ENCODE measurements at places on chromosomes 1 and 21. TPM values are rescaled to one million over a fixed set of nuclear protein-coding genes. Genes with fewer than 3 reads are reported as not detected.

GRCh38 chr21:45477176-45478114 lies 64.8 kb downstream of the SLC19A1 start:
- H3K36me3 ChIP-seq: no peaks in the 10 kb centered on the region
- peaks cover 45% of the 10 kb centered on the region for H3K4me1 ChIP-seq
- H3K27me3 ChIP-seq: no peaks in the 10 kb centered on the region
- no peak for DNase-seq

SYT2 gene
- not detected for total RNA-seq

GRCh38 chr1:214633686-214634085 lies 30.7 kb downstream of the CENPF start:
- peaks cover 28% of the 10 kb centered on the region for H3K4me1 ChIP-seq
- DNase-seq: no peak
- no peak overlapping the region for H3K27ac ChIP-seq
- H3K27me3 ChIP-seq: no peaks in the 10 kb centered on the region

DTL gene
- 85.0 TPM for total RNA-seq

DNA sequence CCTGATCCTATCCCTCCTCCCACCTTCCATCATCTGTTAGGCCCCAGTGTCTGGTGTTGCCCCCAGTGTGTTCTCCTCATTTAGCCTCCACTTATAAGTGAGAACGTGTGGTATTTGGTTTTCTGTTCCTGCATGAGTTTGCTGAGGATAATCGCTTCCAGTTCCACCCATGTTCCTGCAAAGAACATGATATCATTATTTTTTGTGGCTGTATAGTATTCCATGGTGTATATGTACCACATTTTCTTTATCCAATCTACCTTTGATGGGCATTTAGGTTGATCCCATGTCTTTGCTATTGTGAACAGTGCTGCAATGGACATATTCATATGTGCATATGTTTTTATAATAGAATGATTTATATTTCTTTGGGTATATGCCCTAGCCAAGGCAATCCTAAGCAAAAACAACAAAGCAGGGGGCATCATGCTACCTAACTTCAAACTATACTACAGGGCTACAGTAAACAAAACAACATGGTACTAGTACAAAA lies 142.9 kb downstream of the TNFSF18 start:
- H3K27me3 ChIP-seq: no peaks in the 10 kb centered on the region
- DNase-seq: no peak
- H3K27ac ChIP-seq: no peak overlapping the region

- H3K27ac ChIP-seq: peak overlapping the region; percentile 72
- peak overlapping the region; percentile 24 for H3K4me3 ChIP-seq
- H3K4me1 ChIP-seq: peaks cover 33% of the 10 kb centered on the region
Observed at GRCh38 chr21:44011123-44011522, 986 bp upstream of the TRAPPC10 start.

- H3K27me3 ChIP-seq: no peaks in the 10 kb centered on the region
- no peaks in the 10 kb centered on the region for H3K36me3 ChIP-seq
- no peak overlapping the region for H3K4me3 ChIP-seq
Observed at GRCh38 chr1:13763991-13764390, 64.0 kb downstream of the PRDM2 start.

DNA sequence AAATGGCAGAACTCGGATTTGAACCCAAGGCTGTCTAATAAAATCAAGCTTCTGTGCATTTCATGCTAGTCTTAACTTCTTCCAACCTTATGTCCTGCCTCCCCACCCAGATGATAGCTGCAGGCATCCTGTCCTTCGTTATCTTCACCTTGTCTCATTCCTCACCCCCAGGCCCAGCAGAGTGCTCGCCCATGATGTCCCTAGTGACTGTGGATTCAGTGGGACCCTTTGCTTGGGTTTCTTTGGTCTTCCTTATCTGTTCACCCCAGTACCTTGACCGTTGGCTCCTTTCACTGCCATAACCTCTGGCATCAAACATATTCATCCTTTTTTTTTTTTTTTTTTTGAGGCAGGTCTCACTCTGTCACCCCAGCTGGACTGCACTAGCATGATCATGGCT lies 5.6 kb upstream of the BSDC1 start:
- no peaks in the 10 kb centered on the region for H3K27me3 ChIP-seq
- H3K27ac ChIP-seq: no peak overlapping the region
- DNase-seq: no peak
- no peak overlapping the region for H3K4me3 ChIP-seq

GRCh38 chr1:11790880-11791715 lies 14.7 kb downstream of the MTHFR start:
- peaks cover 16% of the 10 kb centered on the region for H3K36me3 ChIP-seq
- no peaks in the 10 kb centered on the region for H3K27me3 ChIP-seq
- H3K4me1 ChIP-seq: peaks cover 6% of the 10 kb centered on the region
- no peak overlapping the region for H3K4me3 ChIP-seq
- no peak for DNase-seq

DNA sequence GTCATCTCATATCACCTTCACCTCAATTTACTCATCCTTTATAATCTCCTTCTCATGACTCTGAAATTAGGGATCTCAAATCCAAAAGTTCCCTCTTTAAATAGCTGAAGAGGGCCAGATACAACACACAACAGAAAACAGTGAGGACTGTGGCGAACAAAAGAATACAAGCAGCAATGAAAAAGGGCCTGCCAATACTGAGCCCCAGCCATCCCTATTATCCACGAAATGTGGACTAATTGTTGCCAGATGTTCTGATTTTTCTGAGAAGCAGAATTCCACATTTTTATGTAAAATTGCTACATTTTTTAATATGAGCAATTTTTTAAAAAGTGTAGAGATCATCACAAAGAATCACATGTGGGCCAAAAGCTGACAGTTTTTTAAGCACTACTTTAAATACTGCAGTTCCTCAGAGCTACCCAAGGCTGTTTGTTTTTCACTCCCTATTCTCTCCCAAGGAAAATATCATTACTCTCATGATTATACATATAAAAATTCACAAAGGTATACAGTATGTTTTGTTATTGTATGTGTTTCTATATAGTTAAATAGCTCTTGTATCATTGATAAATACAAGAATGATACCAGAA lies 90.0 kb downstream of the ASH1L start:
- no peak for DNase-seq
- peaks cover 5% of the 10 kb centered on the region for H3K4me1 ChIP-seq
- H3K36me3 ChIP-seq: no peaks in the 10 kb centered on the region
- no peaks in the 10 kb centered on the region for H3K27me3 ChIP-seq
- H3K4me3 ChIP-seq: no peak overlapping the region
- H3K27ac ChIP-seq: no peak overlapping the region

FLG gene
- total RNA-seq: not detected

GRCh38 chr1:47229886-47230691 lies 1.9 kb downstream of the TAL1 start:
- peak overlapping the region; percentile 45 for H3K4me3 ChIP-seq
- peak overlapping the region; percentile 85 for H3K27ac ChIP-seq
- no peaks in the 10 kb centered on the region for H3K36me3 ChIP-seq
- no peak for DNase-seq
- peaks cover 24% of the 10 kb centered on the region for H3K4me1 ChIP-seq

PLA2G2D gene
- not detected for total RNA-seq

- no peaks in the 10 kb centered on the region for H3K27me3 ChIP-seq
- no peaks in the 10 kb centered on the region for H3K36me3 ChIP-seq
Observed at GRCh38 chr1:240169188-240169587, 77.5 kb downstream of the FMN2 start.

NPHS2 gene
- not detected for total RNA-seq

GRCh38 chr1:211641044-211641800 lies 34.2 kb downstream of the NEK2 start:
- H3K4me3 ChIP-seq: no peak overlapping the region
- H3K36me3 ChIP-seq: no peaks in the 10 kb centered on the region
- no peaks in the 10 kb centered on the region for H3K4me1 ChIP-seq
- no peak overlapping the region for H3K27ac ChIP-seq

- H3K36me3 ChIP-seq: no peaks in the 10 kb centered on the region
- DNase-seq: no peak
- H3K27ac ChIP-seq: no peak overlapping the region
Observed at GRCh38 chr1:112575154-112575804, 43.7 kb downstream of the ST7L start.

DNA sequence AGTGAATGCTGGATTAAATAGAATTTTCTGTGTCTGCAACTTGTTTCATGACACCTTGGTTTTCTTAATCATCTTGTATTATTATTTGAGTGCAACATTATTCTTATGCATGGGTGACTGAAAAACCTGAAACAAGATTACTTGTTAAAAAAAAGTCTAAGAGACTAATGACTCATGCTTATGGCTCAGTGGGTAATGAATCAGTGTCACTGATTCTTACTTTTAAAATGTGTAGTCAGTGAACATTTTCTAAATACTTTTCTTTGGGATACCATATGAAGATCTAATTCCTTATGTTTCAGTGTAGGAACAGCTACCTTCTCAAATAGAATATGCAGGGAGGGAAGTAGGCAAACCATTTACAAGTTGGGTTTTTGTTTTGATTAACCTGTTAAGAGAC lies 65.5 kb downstream of the PRKAA2 start:
- no peak for DNase-seq
- no peaks in the 10 kb centered on the region for H3K36me3 ChIP-seq
- H3K27me3 ChIP-seq: no peaks in the 10 kb centered on the region
- H3K4me3 ChIP-seq: no peak overlapping the region
- no peaks in the 10 kb centered on the region for H3K4me1 ChIP-seq
- H3K27ac ChIP-seq: no peak overlapping the region

GRCh38 chr1:217712925-217713597 lies 81.9 kb downstream of the SPATA17 start:
- H3K27ac ChIP-seq: no peak overlapping the region
- H3K4me3 ChIP-seq: no peak overlapping the region
- no peaks in the 10 kb centered on the region for H3K36me3 ChIP-seq
- no peaks in the 10 kb centered on the region for H3K4me1 ChIP-seq
- DNase-seq: no peak

KLHDC9 gene
- total RNA-seq: 0.42 TPM

DNA sequence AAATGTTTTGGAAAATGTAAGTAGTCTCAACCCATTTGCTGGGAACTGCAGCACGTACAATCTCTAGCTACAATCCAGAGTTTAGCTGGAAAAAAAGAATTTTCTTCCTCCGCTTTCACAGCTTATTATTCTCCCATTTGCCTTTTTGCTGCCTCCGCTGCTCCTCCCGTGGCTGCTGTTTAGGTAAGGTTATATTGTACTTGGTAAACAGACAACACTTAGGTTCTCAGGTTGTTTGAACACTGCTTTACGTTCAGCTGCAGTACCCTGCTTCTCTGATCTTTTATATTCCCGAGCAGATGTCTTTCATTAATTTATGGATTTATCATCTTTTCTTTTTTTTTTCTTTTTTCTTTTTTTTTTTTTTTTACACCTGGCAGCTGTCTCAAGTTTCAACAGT lies 14.3 kb downstream of the PROX1 start:
- H3K27me3 ChIP-seq: no peaks in the 10 kb centered on the region
- H3K4me3 ChIP-seq: no peak overlapping the region
- H3K27ac ChIP-seq: no peak overlapping the region
- no peaks in the 10 kb centered on the region for H3K4me1 ChIP-seq

KCNK1 gene
- 1.4 TPM for total RNA-seq

LMOD1 gene
- total RNA-seq: not detected

GRCh38 chr1:186212568-186213224 lies 162.4 kb downstream of the TPR start:
- peaks cover 3% of the 10 kb centered on the region for H3K27me3 ChIP-seq
- no peaks in the 10 kb centered on the region for H3K4me1 ChIP-seq
- no peak for DNase-seq
- H3K36me3 ChIP-seq: no peaks in the 10 kb centered on the region
- no peak overlapping the region for H3K27ac ChIP-seq
- no peak overlapping the region for H3K4me3 ChIP-seq

CDC7 gene
- total RNA-seq: 24.5 TPM

OLFM3 gene
- total RNA-seq: not detected

DNA sequence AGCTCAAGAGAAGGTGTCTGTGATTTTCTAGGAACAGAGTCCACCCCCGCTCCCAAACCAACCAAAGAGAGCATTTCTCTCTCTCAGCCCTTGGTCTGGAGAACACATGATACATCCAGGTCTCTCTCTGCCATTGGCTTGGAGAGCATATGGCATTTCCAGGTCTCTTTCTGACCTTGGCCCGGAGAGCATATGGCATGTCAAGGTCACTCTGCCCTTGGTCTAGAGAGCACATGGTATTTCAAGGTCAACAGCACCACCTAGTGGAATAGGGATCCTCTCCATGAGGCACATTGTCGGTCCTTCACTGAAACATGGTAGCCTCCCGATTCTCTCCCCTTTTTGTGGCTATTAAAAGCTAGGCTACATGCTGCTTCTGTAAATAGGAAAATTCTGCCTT lies 437.7 kb upstream of the OLFM3 start:
- H3K27ac ChIP-seq: no peak overlapping the region
- DNase-seq: no peak
- H3K27me3 ChIP-seq: no peaks in the 10 kb centered on the region
- H3K4me3 ChIP-seq: no peak overlapping the region
- H3K36me3 ChIP-seq: no peaks in the 10 kb centered on the region
- H3K4me1 ChIP-seq: no peaks in the 10 kb centered on the region

DNA sequence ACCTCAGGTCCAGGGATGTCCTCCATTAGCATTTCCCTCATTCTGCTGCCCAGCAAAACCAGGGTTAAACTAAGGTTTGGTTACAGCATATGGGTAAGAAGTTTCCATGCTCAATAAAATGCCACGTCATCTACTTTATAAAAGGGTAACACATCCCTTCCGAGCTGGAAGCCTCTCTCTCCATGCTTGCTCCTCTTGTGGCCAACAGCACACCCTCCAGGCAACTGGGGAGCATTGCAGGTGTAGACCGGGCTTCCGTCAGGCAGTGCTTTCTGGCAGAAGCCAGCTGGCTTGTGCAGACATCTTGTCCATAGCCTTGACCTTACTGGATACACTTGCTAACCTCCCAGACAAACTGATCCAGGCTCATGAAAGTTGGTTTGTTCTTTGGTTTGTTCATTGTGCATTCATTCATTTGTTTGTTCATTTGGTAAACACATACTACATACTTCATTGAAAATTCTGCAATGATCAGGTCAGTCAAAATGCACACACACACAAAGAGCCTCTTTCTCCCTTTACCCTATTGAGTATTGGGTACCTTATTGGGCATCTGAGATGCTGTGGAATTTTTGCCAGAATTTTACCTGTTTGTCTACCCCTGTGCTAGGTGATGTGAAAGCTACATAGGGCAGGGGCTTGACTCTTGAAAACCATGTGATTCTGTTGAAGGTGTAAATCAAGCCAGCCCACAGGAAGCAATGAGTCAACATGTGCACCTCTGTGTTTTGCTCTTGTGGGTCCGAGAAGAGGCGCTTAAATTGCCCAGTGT lies 422.8 kb downstream of the CAMTA1 start:
- no peaks in the 10 kb centered on the region for H3K4me1 ChIP-seq
- no peak overlapping the region for H3K4me3 ChIP-seq
- H3K27ac ChIP-seq: no peak overlapping the region
- no peaks in the 10 kb centered on the region for H3K27me3 ChIP-seq
- no peaks in the 10 kb centered on the region for H3K36me3 ChIP-seq

LIN28A gene
- total RNA-seq: not detected

DNA sequence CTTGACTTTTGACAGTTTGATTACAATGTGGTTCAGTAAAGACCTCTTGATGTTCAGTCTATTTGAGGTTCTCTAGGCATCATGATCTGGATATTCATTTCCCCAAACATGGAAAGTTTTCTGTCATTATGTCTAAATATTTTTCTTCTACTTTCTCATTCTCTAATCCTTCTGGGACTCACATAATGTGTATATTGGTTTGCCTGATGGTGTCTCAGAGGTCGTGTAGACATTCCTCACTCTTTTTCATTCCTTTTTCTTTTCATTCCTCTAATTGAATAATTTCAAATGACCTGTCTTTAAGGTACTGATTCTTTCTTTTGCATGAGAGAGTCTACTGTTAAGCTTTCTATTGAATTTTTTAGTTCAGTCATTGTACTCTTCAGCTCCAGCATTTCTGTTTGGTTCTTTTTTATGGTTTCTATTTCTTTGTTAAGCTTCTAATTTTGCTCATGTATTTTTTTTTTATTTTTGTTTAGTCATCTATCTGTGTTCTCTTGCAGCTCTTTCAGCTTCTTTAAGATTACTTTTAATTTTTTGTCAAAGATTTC lies 158.4 kb downstream of the GDAP2 start:
- no peak overlapping the region for H3K4me3 ChIP-seq
- no peaks in the 10 kb centered on the region for H3K4me1 ChIP-seq
- no peak for DNase-seq
- no peak overlapping the region for H3K27ac ChIP-seq
- H3K36me3 ChIP-seq: no peaks in the 10 kb centered on the region
